ENCODE measurements at places on chromosomes 1 and 21.

DNA sequence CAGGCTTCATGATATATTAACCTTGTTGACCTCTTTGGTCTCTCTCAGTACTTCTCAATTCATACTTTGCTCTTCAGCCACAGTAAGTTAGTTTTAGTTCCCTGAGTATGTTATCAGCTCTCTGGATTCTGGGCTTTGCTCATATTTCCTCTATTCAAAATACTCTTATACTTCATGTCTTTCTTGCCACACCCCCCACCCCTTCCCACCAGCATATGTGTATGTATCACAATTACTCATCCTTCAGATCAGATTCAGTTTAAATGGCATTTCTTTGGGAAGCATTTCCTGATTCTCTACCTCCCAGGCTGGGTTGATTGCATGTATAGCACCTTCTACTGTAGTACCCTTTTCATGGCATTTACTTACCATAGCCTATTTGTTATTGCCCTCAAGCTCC lies 28.3 kb downstream of the SLC30A7 start:
- no peak for DNase-seq

GRCh38 chr1:192740214-192740613 lies 68.6 kb upstream of the RGS2 start:
- no peak for DNase-seq

GRCh38 chr21:45136500-45136899 lies 62.1 kb downstream of the ADARB1 start:
- DNase-seq: no peak

DNA sequence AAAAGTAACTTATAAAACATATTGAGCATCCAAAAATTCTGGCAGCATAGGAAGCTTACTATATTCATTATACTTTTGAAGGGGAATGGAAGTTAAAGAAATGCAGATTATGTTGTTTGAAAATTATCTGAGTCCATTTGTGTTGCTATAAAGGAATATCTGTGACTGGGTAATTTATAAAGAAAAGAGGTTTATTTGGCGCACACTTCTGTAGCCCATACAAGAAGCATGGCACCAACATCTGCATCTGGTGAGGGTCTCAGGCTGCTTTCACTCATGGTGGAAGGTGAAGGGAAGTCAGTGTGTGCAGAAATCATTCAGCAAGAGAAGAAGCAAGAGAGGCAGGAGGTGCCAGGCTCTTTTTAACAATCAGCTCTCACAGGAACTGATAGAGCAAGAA lies 55.5 kb upstream of the BACH1 start:
- no peak for DNase-seq

GRCh38 chr21:16022921-16023320 lies 293.1 kb downstream of the USP25 start:
- DNase-seq: no peak

All from stimulated activated CD4-positive, alpha-beta T cell treated with anti-CD3 and anti-CD28 coated beads, TNF-alpha, amount 100 ng/mL, for 1 hour (primary cell).